Activated CD4-positive, CD25-positive, alpha-beta regulatory T cell treated with anti-CD3 and anti-CD28 coated beads, Interleukin-2, amount 50 U/mL, for 24 hours (primary cell): ENCODE measurements at places on chromosomes 6 and 20.

DNA sequence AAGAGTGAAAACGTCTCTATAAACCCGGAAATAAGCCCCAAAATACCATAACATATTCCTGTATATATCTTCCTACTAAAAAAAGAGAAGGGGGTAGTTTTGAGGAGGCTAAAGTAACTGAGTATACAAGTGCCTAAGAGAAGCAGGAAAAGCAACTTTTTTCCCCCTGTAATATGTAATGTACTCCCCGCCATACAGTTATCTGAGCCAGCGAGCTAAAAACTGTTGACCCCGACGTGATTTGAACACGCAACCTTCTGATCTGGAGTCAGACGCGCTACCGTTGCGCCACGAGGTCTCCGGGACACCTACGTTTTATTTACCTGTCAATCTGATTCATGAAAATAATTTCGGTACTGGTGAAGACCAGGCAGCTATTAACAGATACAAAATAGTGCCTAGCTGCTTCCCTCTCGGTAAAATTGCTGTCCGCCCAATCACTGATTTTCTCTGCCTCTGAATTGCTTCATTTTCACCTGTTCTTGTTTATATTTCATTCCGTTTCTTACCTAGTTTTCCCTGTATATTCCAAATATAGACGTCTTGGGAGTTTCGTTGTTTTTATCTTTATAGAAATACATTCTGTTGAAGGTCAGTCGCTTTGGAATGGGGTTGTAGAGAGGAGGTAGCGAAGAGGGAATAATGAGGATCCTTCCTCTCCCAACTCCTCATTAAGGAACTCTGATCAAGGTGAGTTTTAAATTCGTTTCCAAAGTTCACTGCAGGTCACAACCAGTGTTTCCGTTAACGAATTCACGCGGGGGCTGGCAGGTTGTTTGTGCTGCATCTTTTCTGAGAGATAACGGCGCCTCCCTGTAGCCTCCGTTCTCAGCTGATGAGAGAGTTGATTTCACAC is 33.6 kb upstream of the BTN3A2 start:
- ATAC-seq = peak; percentile 62

GRCh38 chr20:4717816-4718570 is 3.7 kb upstream of the PRND start:
- ATAC-seq = no peak

DNA sequence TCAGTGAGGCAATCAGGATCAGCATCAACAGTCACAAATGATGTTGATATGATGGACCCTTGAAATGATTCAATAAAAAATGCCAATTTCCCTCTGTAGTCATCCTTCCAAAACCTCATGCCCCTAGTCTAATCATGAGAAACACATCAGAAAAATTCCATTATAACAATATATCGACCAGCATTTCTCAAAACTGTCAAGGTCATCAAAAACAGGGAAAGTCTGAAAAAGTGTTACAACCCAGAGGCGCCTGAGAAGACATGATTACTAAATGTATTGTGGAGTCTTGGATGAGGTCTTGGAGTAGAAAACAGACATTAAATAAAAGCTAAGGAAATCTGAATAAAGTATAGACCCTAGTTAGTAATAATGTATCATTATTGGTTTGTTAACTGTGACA is 133.8 kb downstream of the SLC35B3 start:
- no peak for ATAC-seq

- no peak for ATAC-seq
These were observed 162.2 kb upstream of the THEMIS start for GRCh38 chr6:128062882-128063603.

- no peak for ATAC-seq
These were observed 18.3 kb downstream of the MPC1 start for GRCh38 chr6:166364456-166364855.

DNA sequence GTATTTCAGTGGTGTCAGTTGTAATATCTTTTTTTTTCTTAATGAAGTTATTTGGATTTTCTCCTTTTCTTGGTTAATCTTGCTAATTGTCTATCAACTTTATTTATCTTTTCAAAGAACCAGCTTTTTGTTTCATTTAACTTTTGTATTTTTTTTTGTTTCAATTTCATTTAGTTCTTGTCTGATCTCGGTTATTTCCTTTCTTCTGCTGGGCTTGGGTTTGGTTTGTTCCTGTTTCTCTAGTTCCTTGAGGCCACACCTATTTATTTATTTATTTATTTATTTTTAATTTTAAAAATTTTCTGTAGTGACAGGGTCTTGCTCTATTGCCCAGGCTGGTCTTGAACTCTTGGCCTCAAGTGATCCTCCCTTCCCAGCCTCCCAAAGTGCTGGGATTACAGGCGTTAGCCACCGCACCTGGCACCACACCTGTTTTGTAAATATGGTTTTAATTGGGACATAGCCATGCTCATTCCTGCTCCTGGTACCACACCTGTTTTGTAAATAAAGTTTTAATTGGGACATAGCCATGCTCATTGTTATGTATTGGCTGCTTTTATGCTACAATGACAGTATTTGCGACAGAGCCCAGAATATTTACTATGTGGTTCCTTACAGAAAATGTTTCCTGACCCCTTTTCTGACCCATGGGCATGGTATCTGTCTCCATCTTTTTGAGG is 22.2 kb downstream of the KDM1B start:
- ATAC-seq = no peak

GRCh38 chr6:36904114-36904513 is 18.4 kb downstream of the C6orf89 start:
- ATAC-seq = no peak

DNA sequence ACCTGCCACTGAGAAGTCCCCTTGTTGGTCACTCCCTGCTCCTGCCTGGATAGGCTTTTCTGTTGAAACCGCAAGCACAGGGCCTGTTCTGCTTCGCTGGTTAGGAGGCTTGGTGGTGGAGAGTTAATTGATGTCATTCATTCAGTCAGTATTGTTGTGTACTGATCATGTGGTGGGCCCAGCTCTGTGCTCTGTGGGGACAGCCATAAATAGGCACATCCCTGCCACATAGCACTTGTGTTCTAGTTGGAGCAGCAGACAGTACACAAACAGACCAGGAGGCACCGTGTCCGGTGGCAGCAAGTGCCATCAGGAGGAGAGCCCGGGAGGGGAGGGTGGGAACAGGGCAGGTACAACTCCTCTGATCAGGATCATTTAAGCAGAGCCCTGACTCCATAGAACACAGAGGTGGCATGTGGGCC is 155.2 kb upstream of the INSM1 start:
- no peak for ATAC-seq

GRCh38 chr6:167030222-167031072 is 31.2 kb downstream of the CEP43 start:
- ATAC-seq = no peak

DNA sequence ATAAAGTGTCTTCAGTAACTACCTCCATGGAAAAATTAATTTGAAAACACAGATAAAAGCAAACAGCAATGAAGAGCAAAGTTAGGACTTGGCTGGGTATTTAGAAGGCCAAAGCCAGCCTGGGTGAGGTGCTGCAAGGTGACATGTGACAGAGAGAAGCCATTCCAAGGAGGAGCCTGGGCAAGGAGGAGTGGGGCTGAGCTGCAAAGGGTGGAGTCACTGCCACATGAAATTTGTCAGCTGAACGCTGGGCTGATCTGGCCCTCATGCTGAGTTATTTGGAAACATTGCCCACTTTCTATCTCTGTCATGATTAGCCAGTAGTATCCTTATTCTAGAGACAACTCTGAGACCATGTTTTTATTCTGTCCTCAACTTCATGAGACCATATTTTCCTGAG is 76.3 kb downstream of the PERP start:
- ATAC-seq = no peak

DNA sequence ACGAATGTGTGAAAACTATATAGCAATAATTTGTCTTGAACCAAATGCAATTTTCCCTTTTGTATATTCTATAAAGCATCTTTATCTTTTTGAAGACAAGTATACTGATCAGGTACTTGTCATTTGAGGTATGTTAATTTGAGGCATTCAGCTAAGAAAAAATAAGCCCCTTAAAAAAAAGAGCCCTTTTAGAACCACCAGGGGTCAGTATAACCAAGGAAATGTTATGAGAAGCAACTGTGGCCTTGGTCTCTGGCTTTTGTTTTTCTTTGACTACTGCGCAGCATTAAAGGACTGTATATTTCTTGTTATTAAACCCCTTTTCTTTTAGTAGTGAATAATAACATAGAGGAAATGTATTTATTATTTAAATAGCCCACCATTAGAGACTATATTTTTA is 43.1 kb downstream of the CD109 start:
- peak; percentile 45 for ATAC-seq

GRCh38 chr6:89385156-89385667 is 26.9 kb downstream of the RRAGD start:
- ATAC-seq = peak; percentile 48

DNA sequence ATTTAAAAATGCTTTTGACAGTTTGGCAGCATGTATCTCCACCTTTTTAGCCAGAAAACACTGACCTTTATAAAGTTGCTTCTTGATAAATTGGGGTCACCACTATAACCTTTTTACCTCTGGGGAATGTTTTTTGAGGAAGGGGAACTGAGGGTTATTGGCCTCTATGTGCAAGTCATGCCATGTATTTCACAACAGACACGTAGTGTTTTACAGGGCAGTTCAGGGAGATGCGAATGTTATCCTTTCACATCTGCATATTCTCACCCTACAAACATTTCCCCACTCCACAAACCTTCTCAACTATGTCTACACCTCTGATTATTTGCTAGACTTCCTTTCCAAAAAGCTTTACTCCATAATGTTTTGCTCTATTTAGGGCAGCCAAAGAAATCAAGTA is 17.0 kb upstream of the SLA2 start:
- no peak for ATAC-seq

DNA sequence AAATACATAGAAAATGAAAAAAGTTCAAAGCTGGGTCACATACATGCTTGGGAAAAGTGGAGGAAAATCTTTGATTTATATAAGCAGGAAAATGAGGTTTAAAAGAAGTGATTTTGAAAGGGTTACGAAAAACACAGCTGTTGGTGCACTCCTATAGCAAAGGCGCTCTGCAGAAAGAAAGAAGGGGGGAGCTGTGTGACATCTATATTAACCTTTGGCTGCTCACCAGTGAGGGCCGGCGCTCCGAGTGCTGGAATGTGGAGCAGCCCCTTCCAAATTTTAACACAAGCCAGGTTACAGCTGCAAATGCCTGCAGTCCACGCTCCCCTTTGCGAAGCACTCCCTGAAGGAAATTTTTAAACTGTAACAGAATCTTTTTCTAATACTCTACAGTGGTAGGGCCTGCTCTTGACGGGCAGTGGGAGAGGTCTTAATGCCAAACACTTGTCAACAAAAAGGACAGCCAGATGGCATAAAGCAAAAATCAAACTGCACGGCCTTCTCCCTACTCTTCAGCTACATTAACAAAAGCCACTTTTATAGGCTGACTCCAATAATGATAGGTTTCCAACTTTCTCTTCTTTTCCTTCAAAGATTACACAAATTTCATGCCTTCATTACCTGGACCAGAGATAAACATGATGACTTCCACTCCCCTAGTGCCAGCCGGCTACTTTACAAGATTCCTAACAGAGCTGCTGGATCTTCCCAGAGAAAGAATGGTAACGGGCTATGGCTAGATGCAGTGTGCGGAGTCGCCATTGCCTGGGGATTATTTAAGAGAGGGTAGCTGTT is 4.8 kb downstream of the BMP7 start:
- no peak for ATAC-seq

DNA sequence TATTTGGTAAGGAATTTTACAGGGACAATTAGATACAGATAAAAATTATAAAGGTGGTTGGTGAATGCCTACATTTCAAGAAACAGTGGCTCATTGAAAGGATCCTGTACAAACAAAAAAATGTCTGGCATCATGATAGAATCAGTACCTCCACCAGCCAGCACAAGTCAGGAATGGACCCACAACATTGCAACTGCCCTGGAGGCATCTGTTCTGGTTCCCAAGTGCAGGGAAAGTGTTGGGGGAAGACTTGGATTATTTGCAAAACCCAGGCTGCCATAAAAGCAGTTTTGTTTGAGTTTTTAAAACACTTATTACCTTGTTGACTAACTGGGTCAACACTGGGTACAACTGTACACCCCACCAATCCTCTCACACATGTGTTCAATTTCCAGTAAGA is 24.3 kb downstream of the ARHGAP40 start:
- no peak for ATAC-seq

DNA sequence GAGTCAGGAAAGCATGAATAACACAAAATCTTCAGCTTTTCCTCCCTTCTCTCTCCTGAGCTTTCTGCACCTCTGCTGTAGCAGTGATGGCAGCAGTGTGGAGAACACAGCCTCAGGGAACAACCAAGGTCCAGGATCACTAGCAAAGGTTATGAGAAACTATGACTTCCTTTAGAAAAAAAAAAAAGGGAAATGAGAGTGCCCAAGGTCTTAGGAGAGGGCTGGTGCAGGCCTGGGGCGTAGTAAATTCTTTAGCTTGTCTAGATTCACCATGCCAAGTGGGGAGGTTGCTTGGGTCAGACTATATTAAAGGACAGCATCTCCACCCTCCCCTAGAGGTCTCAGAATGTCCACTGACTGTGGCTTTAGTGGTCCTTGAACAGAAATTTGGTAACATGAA is 40.4 kb upstream of the POLR1H start:
- no peak for ATAC-seq
